IMR-90 (cell line): ENCODE measurements at places on chromosomes 2 and 18. TPM values are rescaled to one million over a fixed set of nuclear protein-coding genes. Genes with fewer than 3 reads are reported as not detected.

Gene APCDD1
- 0.83 and 1.1 TPM in 2 replicates for total RNA-seq

Gene ZSWIM2
- total RNA-seq = 0.28 TPM in 1 of 2 replicates, not detected in the other

Gene TTN
- 0.18 and 0.83 TPM in 2 replicates for total RNA-seq

Gene CDK15
- total RNA-seq = 28.9 and 33.0 TPM in 2 replicates

Gene DPP4
- 19.0 and 24.2 TPM in 2 replicates for total RNA-seq

Gene CDKL4
- total RNA-seq = 0.28 TPM in 1 of 2 replicates, not detected in the other

Gene TSPYL6
- total RNA-seq = not detected in 2 replicates

Gene PCARE
- not detected in 2 replicates for total RNA-seq

Gene TSN
- 56.3 and 57.5 TPM in 2 replicates for total RNA-seq

Gene LRRC30
- total RNA-seq = not detected in 2 replicates

Gene MRPL53
- total RNA-seq = 5.2 and 6.7 TPM in 2 replicates

Gene ARHGAP15
- not detected in 2 replicates for total RNA-seq

Gene NOSTRIN
- under 0.01 and 0.18 TPM in 2 replicates for total RNA-seq

Gene ACMSD
- not detected in 2 replicates for total RNA-seq

Gene PKDCC
- total RNA-seq = 50.3 and 55.6 TPM in 2 replicates

Gene TTR
- total RNA-seq = not detected in 2 replicates

Gene DIPK1C
- total RNA-seq = not detected in 2 replicates

Gene ZC3H6
- 2.0 and 2.2 TPM in 2 replicates for total RNA-seq

Gene KCNJ13
- total RNA-seq = not detected in 2 replicates

Gene GPR35
- total RNA-seq = 0.28 TPM in 1 of 2 replicates, not detected in the other

Gene ZNF804A
- total RNA-seq = 2.2 and 3.3 TPM in 2 replicates

Gene CDH19
- not detected in 2 replicates for total RNA-seq

Gene DSG2
- total RNA-seq = 1.7 and 2.3 TPM in 2 replicates

Gene GLB1L
- total RNA-seq = 3.6 and 4.1 TPM in 2 replicates

Gene GALNT14
- total RNA-seq = 0.18 TPM in 1 of 2 replicates, not detected in the other

Gene LYPD6
- 0.90 and 1.4 TPM in 2 replicates for total RNA-seq

Gene SCTR
- not detected in 2 replicates for total RNA-seq

Gene MERTK
- total RNA-seq = 0.28 and 0.36 TPM in 2 replicates

Gene EPB41L3
- total RNA-seq = 70.3 and 90.5 TPM in 2 replicates

Gene SESTD1
- total RNA-seq = 11.1 and 12.7 TPM in 2 replicates

Gene SCYGR7
- total RNA-seq = not detected in 2 replicates

Gene WNT10A
- not detected in 2 replicates for total RNA-seq

Gene SULT1C4
- 0.36 and 0.56 TPM in 2 replicates for total RNA-seq
